Right lung (tissue), 10 donors: ENCODE measurements at places on chromosomes 1 and 21. TPM values are rescaled to one million over a fixed set of nuclear protein-coding genes. Genes with fewer than 3 reads are reported as not detected.

- no peak for DNase-seq
Measured at GRCh38 chr1:221294242-221294641, 415.0 kb downstream of the HLX start.

DNA sequence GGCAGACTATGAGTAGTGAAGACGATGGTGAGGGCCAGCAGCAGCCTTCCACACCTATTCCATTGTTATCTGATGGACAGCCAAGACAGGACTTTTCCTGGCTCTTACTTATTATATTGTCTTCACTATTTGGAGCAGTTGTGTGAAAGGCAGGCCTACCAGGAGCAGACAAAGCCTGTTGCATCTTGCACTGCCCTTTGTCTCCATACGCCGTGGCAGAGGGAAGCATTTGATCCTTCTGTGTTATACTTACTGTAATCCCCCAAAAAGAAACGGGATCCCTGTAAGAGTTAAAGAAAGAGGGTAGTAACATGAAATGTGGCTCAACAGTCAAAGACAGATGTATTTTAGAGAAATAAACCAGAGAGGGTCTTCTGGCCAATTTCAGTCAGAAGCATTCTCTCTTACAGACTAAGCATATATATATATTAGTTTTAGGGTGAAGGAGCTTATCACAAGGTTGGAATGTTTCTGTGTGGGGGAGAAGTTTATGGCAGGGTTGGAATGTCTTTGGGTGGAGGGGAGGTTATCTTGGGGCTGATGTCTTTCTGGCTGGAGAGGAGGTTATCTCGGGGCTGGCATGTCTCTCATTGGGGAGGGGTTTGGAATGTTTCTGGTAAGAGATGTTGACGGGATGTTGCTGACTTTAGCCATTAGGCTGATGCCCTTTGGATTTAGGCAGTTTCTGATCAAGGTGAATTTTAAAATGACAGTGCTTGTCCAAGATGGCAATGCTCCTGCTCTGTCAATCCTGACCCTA is 23.4 kb upstream of the HSD3B1 start:
- no peak for DNase-seq

DNA sequence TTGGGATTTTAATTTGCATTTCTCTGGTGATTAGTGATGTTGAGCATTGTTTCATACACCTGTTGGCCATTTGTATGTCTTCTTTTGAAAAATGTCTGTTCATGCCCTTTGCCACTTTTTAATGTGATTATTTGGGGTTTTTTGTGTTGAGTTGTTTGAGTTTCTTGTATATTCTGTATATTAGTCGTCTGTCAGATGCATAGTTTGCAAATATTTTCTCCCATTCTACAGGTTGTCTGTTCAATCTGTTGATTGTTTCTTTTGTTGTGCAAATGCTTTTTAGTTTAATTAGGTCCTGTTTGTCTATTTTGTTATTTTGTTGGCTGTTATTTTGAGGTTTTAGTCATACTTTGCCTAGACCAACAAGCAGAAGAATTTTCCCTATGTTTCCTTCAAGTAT is 164.0 kb upstream of the CXADR start:
- no peak for DNase-seq

The BNIPL gene
- polyA plus RNA-seq, result 8.6 TPM

The CD1B gene
- not detected for polyA plus RNA-seq

The PDZK1 gene
- 2.7 TPM for polyA plus RNA-seq

The ANGPTL3 gene
- 0.27 TPM for polyA plus RNA-seq

The RGS8 gene
- 0.03 TPM for polyA plus RNA-seq

The TLCD4 gene
- 10.6 TPM for polyA plus RNA-seq

The NUDT4B gene
- 0.31 TPM for polyA plus RNA-seq
